ENCODE measurements at places on chromosomes 12 and 14. TPM values are rescaled to one million over a fixed set of nuclear protein-coding genes. Genes with fewer than 3 reads are reported as not detected.

Gene NELL2
- 120 TPM for total RNA-seq

Gene BIN2
- 32.0 TPM for total RNA-seq

Gene TMEM63C
- total RNA-seq = 1.2 TPM

Gene RIMBP2
- total RNA-seq = not detected

DNA sequence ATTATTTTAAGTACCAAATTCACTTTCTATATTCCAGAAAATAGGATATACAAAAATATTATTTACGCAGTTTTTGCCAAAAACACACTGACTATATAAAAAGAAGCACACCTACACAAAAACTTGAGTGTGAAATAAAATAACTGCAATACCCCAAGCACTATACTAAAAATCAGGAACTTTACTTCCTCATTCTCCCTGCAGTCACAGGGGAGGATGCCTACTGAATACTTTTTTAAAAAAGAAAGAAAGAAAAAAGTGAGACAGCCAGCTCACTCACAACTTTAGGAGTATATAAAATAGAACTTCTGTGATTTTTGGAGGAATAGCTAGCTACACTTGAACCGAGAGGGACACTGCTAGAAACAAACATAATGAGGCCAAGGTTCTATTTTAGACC is 12.2 kb downstream of the RPS6KA5 start:
- H3K27ac ChIP-seq = no peak overlapping the region
- no peaks in the 10 kb centered on the region for H3K27me3 ChIP-seq
- DNase-seq = no peak
- H3K4me3 ChIP-seq = no peak overlapping the region

DNA sequence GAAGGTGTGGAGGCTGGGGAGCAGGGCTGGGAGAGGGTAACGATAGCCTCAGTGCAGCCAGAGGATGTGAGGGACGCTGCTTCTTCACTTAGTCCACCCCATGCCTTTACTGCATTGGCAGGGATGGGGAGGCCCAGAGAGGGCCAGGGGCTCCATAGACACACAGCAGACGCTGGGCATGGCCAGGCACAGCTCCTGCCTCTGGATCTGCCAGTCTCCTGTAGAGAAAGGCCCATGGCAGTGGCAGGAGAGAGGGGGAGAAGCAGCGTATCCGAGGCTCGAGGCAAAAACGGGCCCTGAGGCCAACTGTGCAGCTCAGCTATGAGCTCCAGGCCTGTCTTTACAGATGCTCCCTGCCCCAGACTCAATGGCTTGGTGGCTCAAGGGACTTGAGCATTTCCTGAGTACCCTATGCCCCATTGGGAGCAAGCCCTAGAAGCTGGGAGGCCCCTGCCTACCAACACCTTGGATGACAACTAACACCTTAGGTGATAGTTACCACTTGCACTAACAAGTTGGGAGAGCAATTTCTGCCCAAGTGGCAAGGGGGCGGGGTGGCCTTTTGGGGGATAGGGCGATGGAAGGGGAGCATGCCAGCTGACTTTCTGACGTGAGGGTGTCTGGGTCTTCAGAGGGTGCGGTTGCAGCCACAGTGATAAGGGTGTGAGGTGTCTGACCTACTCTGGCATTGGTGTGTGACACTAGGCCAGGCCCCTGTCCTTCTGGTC is 5.0 kb upstream of the LBHD2 start:
- peaks cover 5% of the 10 kb centered on the region for H3K27me3 ChIP-seq
- no peak for DNase-seq
- no peak overlapping the region for H3K27ac ChIP-seq
- H3K36me3 ChIP-seq = no peaks in the 10 kb centered on the region
- H3K4me1 ChIP-seq = no peaks in the 10 kb centered on the region

DNA sequence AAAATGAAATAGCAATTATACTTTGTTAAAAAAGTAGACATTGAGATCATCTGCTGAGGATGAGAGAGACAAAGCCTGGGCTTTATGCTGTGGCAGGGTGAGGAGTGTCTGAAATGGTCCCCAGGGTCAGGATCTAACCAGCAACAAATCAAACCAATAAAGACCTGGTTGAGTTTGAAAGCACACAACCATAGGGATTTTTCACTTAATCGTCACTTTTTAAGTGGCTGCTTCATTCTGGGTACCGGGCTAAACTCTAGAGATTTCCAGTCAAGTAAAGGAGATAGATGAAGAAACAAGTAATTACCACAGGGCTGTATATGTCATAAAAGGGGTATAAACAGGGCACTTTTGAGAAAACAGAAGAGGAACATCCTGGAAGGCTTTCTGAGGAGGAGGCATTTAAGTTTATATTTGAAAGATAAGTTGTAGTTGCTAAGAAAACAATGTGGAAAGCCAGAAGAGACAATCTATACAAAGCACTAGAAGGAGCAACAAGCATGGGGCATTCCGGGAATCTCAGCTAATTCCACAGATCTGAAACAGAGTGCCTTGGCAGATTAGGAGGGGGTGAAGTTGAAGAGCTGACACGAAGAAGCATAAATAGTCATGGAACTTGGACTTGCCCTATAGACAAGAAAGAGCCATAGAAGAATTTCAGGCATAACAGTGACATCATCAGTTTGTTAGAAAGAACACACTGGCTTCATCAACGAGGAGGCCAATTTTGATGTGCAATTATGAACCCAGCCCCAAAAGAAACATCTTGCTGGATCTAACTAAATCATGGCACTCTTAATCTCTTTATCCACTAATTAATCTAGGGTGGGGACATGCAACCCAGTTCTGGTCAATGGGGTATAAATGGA is 46.9 kb upstream of the FRS2 start:
- H3K27me3 ChIP-seq = no peaks in the 10 kb centered on the region
- no peak overlapping the region for H3K27ac ChIP-seq
- no peak overlapping the region for H3K4me3 ChIP-seq
- peaks cover 2% of the 10 kb centered on the region for H3K36me3 ChIP-seq

- peaks cover 3% of the 10 kb centered on the region for H3K4me1 ChIP-seq
- H3K27me3 ChIP-seq = no peaks in the 10 kb centered on the region
- H3K36me3 ChIP-seq = no peaks in the 10 kb centered on the region
- no peak overlapping the region for H3K27ac ChIP-seq
These were observed 29.4 kb upstream of the FBRSL1 start for GRCh38 chr12:132460571-132460970.

DNA sequence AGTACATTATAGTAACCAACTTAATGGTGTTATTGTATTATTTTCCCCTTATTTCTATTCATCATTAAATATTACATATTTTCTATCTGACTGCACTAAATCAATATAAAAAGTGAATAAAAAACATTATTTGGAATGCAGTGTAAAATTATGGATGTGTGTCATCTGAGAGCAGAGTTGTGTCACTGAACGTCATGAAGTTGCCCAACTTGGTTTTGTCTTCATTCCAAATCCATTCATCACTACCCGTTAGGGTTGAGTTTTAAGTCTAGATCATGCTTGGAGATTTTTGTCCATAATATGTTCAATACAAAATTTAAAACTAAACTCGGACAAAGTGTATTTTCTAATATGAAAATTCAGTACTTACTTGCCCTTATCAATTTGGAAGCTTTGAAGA is 16.1 kb downstream of the KLRF1 start:
- no peak overlapping the region for H3K27ac ChIP-seq
- no peak overlapping the region for H3K4me3 ChIP-seq
- no peak for DNase-seq

DNA sequence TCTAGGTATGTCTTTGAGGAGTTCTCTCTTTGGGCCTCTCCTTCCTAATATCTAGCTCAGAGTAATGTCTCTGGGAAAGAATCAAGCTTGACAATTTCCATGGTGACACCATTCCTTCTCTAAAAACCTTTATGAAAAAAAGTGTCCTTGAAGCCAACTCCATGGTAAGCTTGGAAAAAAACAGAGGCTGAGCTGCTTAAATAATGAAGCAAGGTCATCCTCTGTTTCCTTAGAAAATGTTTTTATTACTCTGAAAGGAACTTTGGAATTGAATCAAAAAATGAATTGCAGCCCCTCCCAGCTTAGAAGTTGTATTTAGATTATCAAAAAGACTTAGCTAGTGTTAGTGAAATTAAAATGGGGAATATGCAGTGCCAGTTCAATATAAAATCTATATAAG is 166.1 kb upstream of the KITLG start:
- H3K4me1 ChIP-seq = no peaks in the 10 kb centered on the region
- no peak overlapping the region for H3K27ac ChIP-seq
- no peak overlapping the region for H3K4me3 ChIP-seq
- H3K36me3 ChIP-seq = no peaks in the 10 kb centered on the region

- no peak overlapping the region for H3K27ac ChIP-seq
- no peak overlapping the region for H3K4me3 ChIP-seq
- no peak for DNase-seq
These were observed 40.9 kb downstream of the MBIP start for GRCh38 chr14:36279306-36280190.

- no peaks in the 10 kb centered on the region for H3K36me3 ChIP-seq
- H3K27ac ChIP-seq = no peak overlapping the region
- H3K4me3 ChIP-seq = no peak overlapping the region
- H3K27me3 ChIP-seq = peaks cover 4% of the 10 kb centered on the region
- H3K4me1 ChIP-seq = no peaks in the 10 kb centered on the region
These were observed 16.4 kb upstream of the KERA start for GRCh38 chr12:91074154-91074709.

GRCh38 chr14:100709289-100710284 is 17.1 kb upstream of the DLK1 start:
- no peaks in the 10 kb centered on the region for H3K4me1 ChIP-seq
- peaks cover 24% of the 10 kb centered on the region for H3K27me3 ChIP-seq
- no peak for DNase-seq
- H3K4me3 ChIP-seq = no peak overlapping the region
